Heart right ventricle (tissue), 16 donors: ENCODE measurements at places on chromosomes 11 and 22. TPM values are rescaled to one million over a fixed set of nuclear protein-coding genes. Genes with fewer than 3 reads are reported as not detected.

GRCh38 chr11:60870733-60871377 lies 3.5 kb downstream of the ZP1 start:
- no peak for DNase-seq

DNA sequence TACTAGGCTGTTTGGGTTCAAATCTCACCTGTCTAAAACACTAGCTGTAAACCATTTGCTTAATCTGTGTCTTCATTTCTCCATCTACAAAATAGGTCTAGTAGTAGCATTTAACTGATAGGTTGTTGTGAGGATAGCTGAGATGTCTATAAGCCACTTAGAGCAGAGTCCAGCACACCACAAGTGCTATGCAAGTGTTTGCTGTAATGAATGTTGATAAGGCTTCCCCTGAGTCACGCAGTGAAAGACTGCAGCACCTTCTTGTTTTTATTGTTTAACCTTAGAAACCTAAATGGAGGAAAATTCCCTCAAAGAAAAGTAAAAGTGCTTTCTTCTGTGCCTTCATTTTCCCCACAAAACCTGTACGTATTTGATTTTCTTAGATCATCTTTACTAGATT lies 23.1 kb upstream of the LDHA start:
- no peak for DNase-seq

- no peak for DNase-seq
Observed at GRCh38 chr11:75028321-75028720, 39.6 kb downstream of the NEU3 start.

GRCh38 chr11:27619763-27620335 lies 80.4 kb downstream of the BDNF start:
- DNase-seq = no peak

GRCh38 chr11:58707767-58708166 lies 24.0 kb downstream of the GLYAT start:
- no peak for DNase-seq

- no peak for DNase-seq
Observed at GRCh38 chr22:42275176-42275575, 4.7 kb upstream of the TCF20 start.

DNA sequence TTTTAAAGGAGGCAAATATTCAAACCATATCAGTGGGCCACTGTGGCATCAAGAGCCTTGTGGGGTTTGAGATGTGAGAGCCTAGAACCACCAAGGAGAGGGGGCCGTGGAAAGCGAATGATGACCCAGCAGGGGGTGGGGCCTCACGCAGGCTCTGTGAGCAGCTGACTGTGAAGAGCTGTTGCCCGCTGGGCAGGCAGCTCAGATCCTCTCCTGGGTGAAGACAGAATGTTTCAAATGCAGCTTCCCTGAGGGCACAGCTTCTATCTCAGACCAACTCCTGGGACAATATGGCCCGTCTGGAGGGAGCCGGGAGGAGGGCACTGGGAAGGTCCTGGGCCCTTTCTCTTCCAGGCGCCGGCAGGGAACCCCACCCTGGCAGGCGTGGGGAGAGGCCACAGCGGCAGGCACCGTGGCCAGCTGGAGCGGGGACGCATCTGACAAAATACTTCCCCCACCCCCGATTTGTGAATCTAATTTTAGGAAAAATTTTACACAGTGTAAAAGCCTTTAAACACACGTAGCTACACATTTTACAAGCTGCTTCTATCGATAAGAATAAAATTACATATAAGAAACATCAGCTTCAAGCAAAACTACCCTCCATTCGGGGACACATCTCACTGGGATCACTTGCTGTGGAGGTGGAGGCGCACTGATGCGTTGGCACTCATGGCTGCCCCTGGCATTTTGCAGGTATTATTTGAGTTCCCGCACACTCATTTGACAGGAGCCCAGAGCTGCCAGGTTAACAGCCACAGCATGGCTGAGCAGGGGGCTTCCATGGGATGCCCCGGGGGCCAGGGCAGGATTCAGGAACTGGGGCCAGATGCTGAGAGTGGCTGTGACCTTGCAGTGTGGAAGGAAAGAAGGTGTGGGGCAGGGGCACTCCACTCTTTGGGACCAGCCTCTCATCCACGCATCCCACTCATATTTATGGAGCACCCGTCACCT lies 40.3 kb downstream of the PARVG start:
- no peak for DNase-seq

- DNase-seq = no peak
Observed at GRCh38 chr11:6611963-6612212, 128 bp downstream of the TAF10 start.

The C11orf86 gene
- not detected for polyA plus RNA-seq

The KRTAP5-2 gene
- polyA plus RNA-seq = not detected

The YWHAH gene
- polyA plus RNA-seq = 87.2 TPM

The OR4B1 gene
- polyA plus RNA-seq = not detected

The PRR5 gene
- polyA plus RNA-seq = 3.4 TPM

The IGSF9B gene
- polyA plus RNA-seq = 37.2 TPM
